ENCODE measurements at places on chromosomes 13 and 19. TPM values are rescaled to one million over a fixed set of nuclear protein-coding genes. Genes with fewer than 3 reads are reported as not detected.

Gene LMTK3
- 0.06 TPM for polyA plus RNA-seq

DNA sequence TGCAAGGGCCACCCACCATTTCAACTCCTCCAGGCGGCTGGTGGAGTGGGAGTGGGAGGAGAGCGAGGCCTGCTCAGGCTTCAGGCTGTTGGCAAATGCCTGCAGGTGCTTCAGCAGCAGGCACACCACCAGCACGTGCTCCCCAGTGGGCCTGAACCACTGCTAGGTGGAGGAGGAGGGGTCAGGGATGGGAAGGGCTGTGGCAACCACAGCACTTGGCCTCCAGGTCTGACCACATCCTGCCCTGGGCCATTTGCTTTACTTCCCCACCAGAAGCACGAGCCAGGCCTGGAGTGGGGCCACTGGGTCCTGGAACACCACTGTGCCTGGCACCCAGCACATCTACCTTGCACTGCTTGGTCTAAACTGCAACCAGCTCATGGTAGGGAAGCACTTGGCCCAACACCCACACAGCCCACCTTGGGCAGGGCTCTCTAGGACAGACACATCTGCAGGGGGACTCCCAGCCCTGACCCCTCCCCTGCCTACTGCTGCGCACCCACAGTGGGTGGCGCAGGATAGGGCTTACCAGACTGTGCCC, 26.2 kb downstream of the TUBA3C start:
- no peaks in the 10 kb centered on the region for H3K27me3 ChIP-seq
- DNase-seq, result no peak
- H3K4me3 ChIP-seq, result no peak overlapping the region
- no peaks in the 10 kb centered on the region for H3K4me1 ChIP-seq
- no peak overlapping the region for H3K27ac ChIP-seq

GRCh38 chr13:99481366-99481765, 19.9 kb upstream of the TM9SF2 start:
- peaks cover 35% of the 10 kb centered on the region for H3K4me1 ChIP-seq
- DNase-seq, result no peak
- H3K36me3 ChIP-seq, result no peaks in the 10 kb centered on the region

GRCh38 chr19:33248954-33249613, 23.4 kb upstream of the SLC7A10 start:
- peak overlapping the region; percentile 59 for H3K4me3 ChIP-seq
- H3K36me3 ChIP-seq, result no peaks in the 10 kb centered on the region
- DNase-seq, result peak; percentile 91
- peaks cover 54% of the 10 kb centered on the region for H3K4me1 ChIP-seq
- no peaks in the 10 kb centered on the region for H3K27me3 ChIP-seq

GRCh38 chr13:20106742-20107141, 54.1 kb downstream of the GJA3 start:
- no peak for DNase-seq
- H3K36me3 ChIP-seq, result no peaks in the 10 kb centered on the region
- H3K27me3 ChIP-seq, result peaks cover 2% of the 10 kb centered on the region
- peaks cover 10% of the 10 kb centered on the region for H3K4me1 ChIP-seq

GRCh38 chr13:102704238-102705058, 9.6 kb upstream of the METTL21C start:
- no peaks in the 10 kb centered on the region for H3K27me3 ChIP-seq
- H3K4me1 ChIP-seq, result no peaks in the 10 kb centered on the region
- no peak overlapping the region for H3K27ac ChIP-seq
- no peaks in the 10 kb centered on the region for H3K36me3 ChIP-seq
- no peak overlapping the region for H3K4me3 ChIP-seq

- DNase-seq, result no peak
- no peaks in the 10 kb centered on the region for H3K36me3 ChIP-seq
- no peak overlapping the region for H3K4me3 ChIP-seq
- no peaks in the 10 kb centered on the region for H3K4me1 ChIP-seq
Observed at GRCh38 chr13:44887515-44887914, 101.8 kb downstream of the NUFIP1 start.

DNA sequence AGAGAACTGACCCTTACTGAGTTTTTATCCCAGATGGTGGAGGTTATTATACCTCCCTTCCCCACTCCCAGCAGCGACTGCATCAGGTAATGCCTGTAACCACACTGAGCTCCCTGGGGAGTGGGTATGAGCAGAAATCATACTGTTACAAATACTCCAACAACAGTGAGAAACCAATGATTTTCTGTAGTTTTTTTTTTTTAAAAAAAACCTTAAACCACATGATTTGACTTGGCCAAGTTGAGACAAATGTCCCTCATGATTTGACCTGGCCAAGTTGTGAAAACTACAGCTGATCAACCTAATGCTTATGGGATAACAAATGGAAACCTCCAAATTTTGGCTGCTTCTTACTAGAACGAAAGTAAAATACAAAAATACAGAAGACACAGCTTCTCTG, 33.1 kb upstream of the SERP2 start:
- no peaks in the 10 kb centered on the region for H3K4me1 ChIP-seq
- no peak overlapping the region for H3K27ac ChIP-seq
- no peak overlapping the region for H3K4me3 ChIP-seq
- H3K27me3 ChIP-seq, result no peaks in the 10 kb centered on the region

GRCh38 chr19:4310247-4311121, 6.1 kb downstream of the FSD1 start:
- H3K36me3 ChIP-seq, result no peaks in the 10 kb centered on the region
- no peak overlapping the region for H3K4me3 ChIP-seq
- peaks cover 12% of the 10 kb centered on the region for H3K4me1 ChIP-seq
- no peak overlapping the region for H3K27ac ChIP-seq
- H3K27me3 ChIP-seq, result no peaks in the 10 kb centered on the region
- no peak for DNase-seq

DNA sequence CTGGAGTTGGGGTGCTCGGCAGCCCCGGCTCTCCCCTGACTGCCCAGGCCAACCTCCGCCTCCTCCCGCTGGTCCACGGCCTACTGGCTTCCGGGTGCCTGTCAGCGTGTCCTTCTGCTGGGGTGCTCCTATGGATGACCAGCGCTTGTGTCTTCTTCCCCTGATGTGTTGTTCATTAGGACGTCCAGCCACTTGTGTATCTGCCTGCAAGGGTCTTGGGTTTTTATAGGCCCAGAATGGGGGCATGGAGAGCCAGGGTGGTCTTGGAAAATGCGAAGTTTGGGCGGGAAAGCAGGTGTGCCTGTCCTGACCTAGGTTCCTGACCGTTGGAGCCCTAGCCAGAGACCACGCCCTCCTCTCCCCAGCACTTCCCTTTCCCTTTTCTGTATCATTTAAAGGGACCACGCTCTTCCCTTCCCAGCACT, 139.8 kb downstream of the SLITRK5 start:
- no peaks in the 10 kb centered on the region for H3K4me1 ChIP-seq
- no peaks in the 10 kb centered on the region for H3K36me3 ChIP-seq

GRCh38 chr13:48624858-48625257, 28.9 kb upstream of the CYSLTR2 start:
- H3K4me3 ChIP-seq, result no peak overlapping the region
- H3K36me3 ChIP-seq, result no peaks in the 10 kb centered on the region
- peak; percentile 61 for DNase-seq
- peaks cover 27% of the 10 kb centered on the region for H3K4me1 ChIP-seq

Gene PLIN5
- polyA plus RNA-seq, result 0.28 TPM

DNA sequence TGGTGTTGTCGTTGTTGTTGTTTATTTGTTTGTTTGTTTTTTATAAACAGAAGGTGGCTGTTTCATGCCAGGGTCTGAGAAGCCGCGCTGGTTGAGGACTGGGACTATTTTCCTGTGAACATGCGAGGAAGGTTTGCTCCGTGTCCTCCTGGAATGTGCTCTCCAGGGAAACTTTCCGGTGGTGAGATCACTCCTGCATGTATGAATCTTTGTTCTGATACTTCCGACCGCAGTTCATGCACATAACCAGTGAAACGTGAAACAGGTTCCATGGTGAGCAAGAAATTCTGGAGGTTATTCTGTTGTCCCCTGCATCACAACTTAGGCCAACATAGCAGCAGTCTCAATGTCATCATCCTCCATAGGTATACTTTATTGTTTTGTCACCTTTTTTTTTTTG, 187.6 kb upstream of the ARGLU1 start:
- no peak overlapping the region for H3K27ac ChIP-seq
- H3K4me1 ChIP-seq, result no peaks in the 10 kb centered on the region
- no peak for DNase-seq

Gene ZNF442
- polyA plus RNA-seq, result 0.17 TPM

All from CD14-positive monocyte (primary cell).